Esophagus muscularis mucosa (tissue), 4 donors: ENCODE measurements at places on chromosomes 2 and 18. TPM values are rescaled to one million over a fixed set of nuclear protein-coding genes. Genes with fewer than 3 reads are reported as not detected.
A peak's percentile ranks its signal among the peaks of the same experiment; 100 is the strongest.

DNA sequence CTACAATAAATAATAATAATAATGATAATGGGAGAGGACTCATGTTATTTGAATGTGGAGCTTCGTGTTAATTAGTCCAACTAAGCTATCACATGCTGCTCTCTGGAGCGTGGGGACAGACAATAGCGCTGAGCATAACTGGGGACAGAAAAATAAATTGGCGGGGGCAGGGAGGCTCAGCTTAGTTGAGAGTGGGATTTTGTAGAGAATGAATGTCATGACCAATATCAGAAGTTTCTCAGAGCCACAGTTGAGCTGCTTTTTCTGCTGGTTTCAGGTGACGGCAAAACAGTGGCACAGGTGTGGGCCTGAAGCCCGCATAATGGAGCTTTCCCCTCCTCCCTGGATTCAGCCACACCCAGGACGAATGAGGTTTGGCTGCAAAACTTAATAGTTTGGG, 111.1 kb upstream of the CAB39 start:
- no peak overlapping the region for H3K27ac ChIP-seq
- H3K4me3 ChIP-seq: no peak overlapping the region
- H3K4me1 ChIP-seq: no peaks in the 10 kb centered on the region
- H3K27me3 ChIP-seq: no peaks in the 10 kb centered on the region
- H3K36me3 ChIP-seq: no peaks in the 10 kb centered on the region

ASB18 gene
- total RNA-seq: not detected

NOSTRIN gene
- total RNA-seq: 10.9 TPM

- no peak overlapping the region for H3K4me3 ChIP-seq
- no peak overlapping the region for H3K27ac ChIP-seq
- no peaks in the 10 kb centered on the region for H3K36me3 ChIP-seq
- no peaks in the 10 kb centered on the region for H3K4me1 ChIP-seq
Observed at GRCh38 chr2:123144082-123144481, 881.0 kb upstream of the CNTNAP5 start.

PLGLB1 gene
- 3.4 TPM for total RNA-seq

- H3K4me1 ChIP-seq: no peaks in the 10 kb centered on the region
- H3K27me3 ChIP-seq: no peaks in the 10 kb centered on the region
- no peak overlapping the region for H3K4me3 ChIP-seq
- no peak for DNase-seq
Observed at GRCh38 chr18:71442731-71443141, 1101.4 kb downstream of the CBLN2 start.

DNA sequence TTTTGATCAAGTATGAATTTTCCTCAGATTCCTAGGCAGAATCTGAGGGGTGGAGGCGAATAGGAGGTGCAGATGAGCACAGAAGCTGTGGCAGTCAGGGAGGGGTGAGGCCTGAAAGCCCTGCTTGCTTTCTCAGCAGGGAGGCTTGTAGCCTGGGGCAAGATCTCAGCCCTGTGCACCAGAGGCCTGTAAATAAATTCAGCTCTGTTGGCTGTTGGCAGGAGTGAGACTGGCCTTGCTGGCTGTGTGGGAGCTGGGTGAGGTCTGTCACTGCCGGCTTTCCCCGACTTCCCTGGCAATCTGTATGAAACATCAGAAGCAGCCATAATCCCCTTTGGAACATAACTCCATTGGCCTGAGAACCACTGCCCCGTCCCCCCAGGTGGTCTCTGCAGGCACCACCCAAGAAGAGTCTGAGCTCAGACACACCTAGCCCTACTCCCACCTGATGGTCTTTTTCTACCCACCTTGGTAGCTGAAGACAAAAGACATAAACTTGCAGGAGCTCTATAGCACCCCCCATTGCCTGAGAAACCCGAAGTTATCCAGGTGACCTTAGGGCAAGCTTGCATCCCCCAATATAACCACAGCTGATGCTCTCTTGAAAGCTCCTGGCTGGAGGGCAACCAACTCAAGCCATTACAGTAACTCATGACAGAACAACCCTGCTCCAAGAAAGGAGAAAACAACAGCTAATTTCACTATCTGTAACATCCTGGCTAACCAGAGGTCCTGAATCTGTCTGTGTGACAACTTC, 32.3 kb downstream of the EVA1A start:
- no peaks in the 10 kb centered on the region for H3K36me3 ChIP-seq
- DNase-seq: no peak
- peaks cover 8% of the 10 kb centered on the region for H3K27me3 ChIP-seq
- no peaks in the 10 kb centered on the region for H3K4me1 ChIP-seq
- H3K27ac ChIP-seq: no peak overlapping the region

UBE2E3 gene
- total RNA-seq: 38.9 TPM

TMEM178A gene
- 1.2 TPM for total RNA-seq

IGFBP5 gene
- 547 TPM for total RNA-seq

DNA sequence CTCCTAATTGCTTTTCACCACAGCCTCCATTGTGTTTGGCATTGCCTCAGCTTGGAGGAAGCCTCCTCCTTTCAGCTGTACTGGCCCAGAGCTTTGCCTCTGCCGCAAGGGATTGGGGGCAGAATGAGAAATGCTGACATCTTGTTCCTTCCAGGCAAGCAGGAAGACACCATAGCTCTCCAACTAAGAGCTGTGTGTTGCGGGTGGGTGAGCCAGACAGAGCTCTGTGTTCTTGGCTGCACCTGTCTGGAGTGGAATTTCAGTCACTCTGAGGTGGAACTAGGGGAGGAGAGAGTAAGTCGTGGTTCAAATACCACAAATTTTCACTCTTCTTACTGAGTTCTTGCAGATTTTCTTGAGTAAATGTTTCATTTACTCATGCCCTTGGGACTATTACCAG, 36.6 kb upstream of the KCNF1 start:
- H3K27me3 ChIP-seq: no peaks in the 10 kb centered on the region
- H3K4me3 ChIP-seq: no peak overlapping the region
- H3K36me3 ChIP-seq: no peaks in the 10 kb centered on the region
- no peak for DNase-seq
- H3K4me1 ChIP-seq: peaks cover 10% of the 10 kb centered on the region
- no peak overlapping the region for H3K27ac ChIP-seq

- no peaks in the 10 kb centered on the region for H3K36me3 ChIP-seq
- no peak for DNase-seq
- H3K27me3 ChIP-seq: no peaks in the 10 kb centered on the region
- no peaks in the 10 kb centered on the region for H3K4me1 ChIP-seq
- H3K27ac ChIP-seq: no peak overlapping the region
Observed at GRCh38 chr2:151886241-151886640, 58.0 kb upstream of the ARL5A start.

DNA sequence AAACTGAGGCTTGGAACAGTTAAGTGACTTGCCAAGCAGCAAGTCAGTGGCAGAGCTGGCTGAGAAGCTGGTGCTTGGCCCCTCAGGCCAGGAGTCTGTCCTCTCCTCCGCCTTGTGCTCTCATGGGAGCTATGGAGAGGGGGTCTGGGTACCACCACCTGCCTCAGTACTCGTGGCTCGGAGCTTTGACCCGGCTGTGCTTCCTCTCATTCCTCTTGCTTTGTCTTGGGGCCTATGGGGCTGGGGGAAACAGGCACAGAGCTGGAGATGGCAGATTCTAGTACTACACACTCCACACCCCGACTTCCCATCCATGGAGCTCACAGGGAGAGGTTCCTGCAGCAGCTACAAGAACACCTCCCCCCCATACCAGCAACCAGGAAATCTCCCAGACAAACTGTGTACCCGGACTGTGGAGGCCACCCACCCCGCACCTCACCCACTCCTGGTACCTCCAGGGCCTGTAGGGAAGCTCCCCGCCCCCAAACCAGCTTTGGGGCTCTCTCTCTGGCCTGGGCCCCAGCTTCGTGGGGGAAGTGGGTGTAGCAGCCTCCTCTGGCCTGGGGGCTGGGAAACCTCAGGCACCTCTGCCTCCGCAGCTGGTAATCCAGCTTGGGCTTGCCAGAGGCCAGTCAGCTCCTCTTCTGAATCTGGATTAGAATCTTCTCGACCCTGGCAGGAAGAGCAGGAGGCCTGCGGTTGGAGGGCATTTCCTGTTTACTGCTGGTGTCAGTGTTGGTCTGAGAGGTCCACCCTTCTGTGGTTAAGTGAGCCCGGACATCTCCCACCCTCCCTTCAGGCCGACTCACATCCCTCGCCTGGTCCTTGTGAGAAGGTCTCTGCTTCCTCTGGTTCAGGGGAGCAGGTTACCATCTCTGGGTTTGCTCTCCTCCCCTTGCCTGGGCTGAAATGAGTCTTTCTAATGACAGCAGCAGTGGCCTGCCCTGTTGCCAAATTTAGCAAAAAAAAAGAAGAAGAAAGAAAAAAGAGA, 22.3 kb upstream of the RHOB start:
- H3K4me1 ChIP-seq: peaks cover 52% of the 10 kb centered on the region
- H3K27ac ChIP-seq: peak overlapping the region; percentile 62
- H3K27me3 ChIP-seq: no peaks in the 10 kb centered on the region
- H3K4me3 ChIP-seq: no peak overlapping the region
- H3K36me3 ChIP-seq: no peaks in the 10 kb centered on the region

- DNase-seq: no peak
- H3K4me3 ChIP-seq: no peak overlapping the region
- H3K27ac ChIP-seq: no peak overlapping the region
- H3K27me3 ChIP-seq: no peaks in the 10 kb centered on the region
Observed at GRCh38 chr2:234290671-234291070, 206.2 kb downstream of the ARL4C start.

DNA sequence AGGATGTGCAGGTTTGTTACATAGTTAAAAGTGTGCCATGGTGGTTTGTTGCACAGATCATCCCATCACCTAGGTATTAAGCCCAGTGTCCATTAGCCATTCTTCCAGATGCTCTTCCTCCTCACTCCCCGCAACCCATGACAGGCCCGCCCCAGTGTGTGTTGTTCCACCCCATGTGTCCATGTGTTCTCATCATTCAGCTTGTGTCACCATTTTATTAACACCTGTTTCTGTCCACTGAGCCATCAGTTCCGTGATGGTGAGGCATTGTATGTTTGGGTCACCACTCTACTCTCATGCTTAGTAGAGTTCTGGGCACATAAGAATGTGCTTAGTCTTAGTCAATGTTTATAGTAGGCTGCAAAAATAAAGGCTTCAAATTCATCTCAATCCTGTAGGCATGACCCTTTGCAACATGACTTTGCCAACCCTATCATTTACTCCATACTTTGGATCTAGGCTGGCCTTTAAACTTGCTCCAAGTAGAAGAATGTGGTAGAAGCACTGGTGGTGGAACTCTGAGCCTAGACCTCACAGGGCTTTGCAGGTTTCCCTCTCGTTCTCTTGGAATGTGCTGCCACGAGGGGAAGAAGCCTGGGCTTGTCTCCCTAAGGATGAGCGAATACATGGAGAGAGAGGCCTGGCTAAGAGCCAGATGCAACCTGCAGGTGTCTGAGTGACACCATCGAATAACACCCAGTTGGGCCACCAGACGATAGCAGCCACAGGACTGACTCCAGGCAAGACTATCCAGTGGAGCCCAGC, 161.5 kb downstream of the NAPG start:
- no peaks in the 10 kb centered on the region for H3K4me1 ChIP-seq
- DNase-seq: peak; percentile 74
- no peak overlapping the region for H3K4me3 ChIP-seq
- no peaks in the 10 kb centered on the region for H3K36me3 ChIP-seq

- no peak for DNase-seq
- H3K4me1 ChIP-seq: peaks cover 20% of the 10 kb centered on the region
- H3K27ac ChIP-seq: no peak overlapping the region
- no peak overlapping the region for H3K4me3 ChIP-seq
- no peaks in the 10 kb centered on the region for H3K36me3 ChIP-seq
Observed at GRCh38 chr2:102041351-102041750, 49.6 kb downstream of the IL1R2 start.

MYOM1 gene
- 31.7 TPM for total RNA-seq

GRCh38 chr2:46308081-46308480, 10.9 kb downstream of the EPAS1 start:
- DNase-seq: no peak
- H3K4me1 ChIP-seq: peaks cover 75% of the 10 kb centered on the region
- no peak overlapping the region for H3K4me3 ChIP-seq
- peak overlapping the region; percentile 47 for H3K27ac ChIP-seq
- H3K27me3 ChIP-seq: no peaks in the 10 kb centered on the region

TEX44 gene
- not detected for total RNA-seq

DNA sequence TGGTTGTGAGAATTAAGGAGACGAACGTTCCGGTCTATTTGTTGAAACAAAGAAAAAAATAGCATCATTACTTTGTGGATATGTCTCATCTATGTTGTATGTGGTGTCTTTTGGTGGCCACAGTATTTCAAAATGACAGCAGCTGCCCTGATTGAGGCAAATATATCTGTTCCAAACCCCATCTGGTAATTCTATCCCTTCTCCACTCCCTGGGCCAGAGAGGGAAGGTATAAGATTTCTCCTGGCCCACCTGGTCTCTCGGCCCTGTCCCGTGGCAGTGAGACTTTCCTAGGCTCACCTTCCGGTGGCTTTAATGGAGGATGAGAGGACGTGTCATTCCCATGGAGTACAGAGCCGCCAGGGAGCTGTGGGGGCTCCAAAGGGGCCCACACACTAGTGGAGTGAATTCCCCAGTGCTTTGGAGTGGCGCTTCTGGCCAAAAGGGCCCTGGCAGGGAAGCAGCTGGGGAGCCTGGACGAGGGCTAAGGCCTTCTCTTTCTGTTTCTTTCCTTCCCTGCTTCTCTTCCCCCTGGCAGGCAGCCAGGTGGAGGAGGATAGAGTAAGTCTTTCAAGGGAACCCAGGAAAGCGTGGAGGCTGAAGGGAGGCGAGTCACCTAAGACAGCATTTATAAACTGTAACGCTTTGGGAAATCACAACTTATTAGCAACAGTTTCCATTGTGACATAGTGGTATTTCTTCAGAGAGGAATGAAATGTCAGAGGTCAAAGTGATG, 5.6 kb downstream of the FOSL2 start:
- H3K27ac ChIP-seq: peak overlapping the region; percentile 100
- no peaks in the 10 kb centered on the region for H3K27me3 ChIP-seq

NOTO gene
- not detected for total RNA-seq

GRCh38 chr2:127891811-127892210, 6.1 kb upstream of the AMMECR1L start:
- no peak overlapping the region for H3K27ac ChIP-seq
- H3K4me3 ChIP-seq: no peak overlapping the region
- peaks cover 18% of the 10 kb centered on the region for H3K4me1 ChIP-seq
- DNase-seq: no peak
- H3K27me3 ChIP-seq: no peaks in the 10 kb centered on the region

FLACC1 gene
- total RNA-seq: 1.2 TPM

GRCh38 chr2:104641786-104642185, 212.1 kb upstream of the POU3F3 start:
- no peaks in the 10 kb centered on the region for H3K36me3 ChIP-seq
- DNase-seq: no peak
- no peak overlapping the region for H3K27ac ChIP-seq
- no peaks in the 10 kb centered on the region for H3K27me3 ChIP-seq

GRCh38 chr18:7116001-7116730, 1.4 kb downstream of the LAMA1 start:
- H3K4me1 ChIP-seq: peaks cover 24% of the 10 kb centered on the region
- no peaks in the 10 kb centered on the region for H3K36me3 ChIP-seq
- no peak overlapping the region for H3K27ac ChIP-seq
- DNase-seq: no peak
- H3K4me3 ChIP-seq: peak overlapping the region; percentile 56

MAL gene
- 46.2 TPM for total RNA-seq

EGR4 gene
- total RNA-seq: 0.17 TPM
